Activated T-cell treated with anti-CD3 and anti-CD28 coated beads, Interleukin-2, amount 50 U/mL, for 4 hours (primary cell): ENCODE measurements at places on chromosomes 11 and 22.

GRCh38 chr11:706957-707816 is 1.2 kb downstream of the EPS8L2 start:
- no peak for DNase-seq

- no peak for DNase-seq
Measured at GRCh38 chr11:101082813-101083212, 46.8 kb downstream of the PGR start.

DNA sequence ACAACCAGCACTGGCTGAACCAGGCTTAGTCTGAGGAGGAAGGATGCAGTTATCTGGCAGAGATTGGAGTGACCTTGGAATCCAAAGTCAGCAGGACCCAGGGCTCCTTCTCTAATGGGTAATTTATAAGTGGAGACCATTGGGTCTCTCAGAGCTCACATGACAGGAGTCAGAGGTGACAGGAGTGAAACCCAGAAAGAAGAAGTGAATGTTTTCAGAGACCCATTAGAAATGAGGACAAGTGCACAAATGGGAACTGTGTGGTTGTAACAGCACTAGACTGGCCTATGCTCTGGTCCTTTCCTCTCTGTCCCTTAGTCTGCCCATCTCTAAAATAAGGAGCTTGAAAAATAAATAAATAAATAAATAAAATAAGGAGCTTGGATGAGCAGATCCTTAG is 107.4 kb downstream of the SERGEF start:
- no peak for DNase-seq

DNA sequence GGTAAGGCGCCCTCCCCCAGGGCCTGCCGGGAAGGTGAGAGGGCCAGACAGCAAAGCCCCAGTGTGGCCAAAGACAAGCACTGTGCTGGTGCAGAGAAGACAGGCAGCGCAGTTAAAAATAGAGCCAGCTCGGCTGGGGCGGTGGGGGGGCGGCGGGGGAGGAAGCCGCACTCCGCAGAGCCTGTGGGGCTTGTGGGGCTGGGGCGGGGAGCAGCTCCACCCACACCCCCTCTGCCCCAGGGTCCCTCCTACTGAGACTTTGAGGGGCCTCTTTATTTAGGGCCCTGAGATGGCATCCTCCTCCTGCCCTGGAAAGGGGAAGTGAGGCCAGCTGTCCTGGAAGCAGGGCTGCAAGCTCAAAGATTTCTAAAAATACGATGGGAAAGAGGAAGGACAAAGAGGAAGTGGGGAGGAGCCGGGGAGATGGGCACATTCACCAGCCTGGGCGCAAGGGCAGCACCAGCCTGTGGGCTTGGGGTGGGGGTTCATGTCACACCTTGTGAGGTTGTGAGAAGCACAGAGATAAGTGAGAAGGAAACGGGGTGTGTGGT is 2.6 kb downstream of the CYTH4 start:
- peak; percentile 56 for DNase-seq

GRCh38 chr11:75547617-75548058 is 14.4 kb upstream of the SERPINH1 start:
- DNase-seq: no peak

DNA sequence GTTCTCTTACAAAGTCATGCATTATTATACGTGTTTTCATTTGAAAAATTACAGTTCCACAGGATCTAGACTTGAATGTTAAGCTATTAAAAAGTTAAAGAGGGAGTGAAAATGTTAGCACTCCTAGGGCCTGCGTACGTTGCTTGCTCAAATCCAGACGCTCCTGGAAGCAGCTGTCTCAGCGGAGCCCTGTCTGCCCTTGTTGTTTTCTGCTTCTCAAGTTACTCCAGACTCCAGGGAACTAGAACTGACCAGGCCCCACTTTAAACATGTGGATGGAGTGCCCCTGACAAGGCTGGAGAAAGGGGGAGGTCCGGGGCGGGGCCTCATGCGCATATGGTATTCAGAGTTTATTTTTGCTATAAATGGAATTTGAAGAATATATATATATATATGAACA is 9.6 kb downstream of the PARVB start:
- DNase-seq: no peak

DNA sequence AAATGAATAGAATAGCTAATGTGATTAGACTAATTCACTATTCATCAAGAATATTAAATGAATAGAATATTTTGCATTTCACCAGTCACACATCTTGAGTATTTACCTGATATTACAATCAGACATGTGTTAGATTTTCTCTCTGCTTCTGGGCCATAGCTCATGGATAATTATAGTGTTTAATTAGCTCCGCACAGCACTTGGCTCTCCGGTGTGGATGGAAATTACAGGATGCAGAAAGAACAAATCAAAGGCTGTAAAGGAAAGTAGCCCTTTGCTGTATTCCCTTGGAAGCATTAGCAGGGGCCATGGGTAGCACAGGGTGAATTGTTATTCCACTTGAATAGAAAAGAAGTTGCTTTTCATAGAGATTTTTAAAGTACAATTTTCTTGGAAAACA is 320.3 kb upstream of the SORL1-AS1 start:
- DNase-seq: no peak

DNA sequence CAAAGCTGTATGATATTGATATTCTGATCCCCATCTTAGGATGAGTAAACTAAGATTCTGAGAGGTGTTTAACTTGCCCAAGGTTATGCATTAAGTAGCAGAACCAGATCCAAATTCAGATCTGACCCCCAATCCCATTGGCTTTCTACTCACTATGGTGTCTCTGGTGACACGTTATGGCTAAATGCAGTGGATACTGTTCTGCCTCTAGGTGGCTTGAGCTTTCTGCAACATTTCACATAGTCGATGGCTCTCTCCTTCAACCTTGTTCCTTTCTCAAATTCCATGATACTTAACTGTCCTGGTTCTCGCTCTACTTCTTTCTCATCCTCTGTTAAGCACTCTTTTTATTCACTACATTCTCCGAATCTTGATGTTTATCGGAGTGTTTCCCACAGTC is 9.4 kb downstream of the C11orf97 start:
- DNase-seq: no peak

DNA sequence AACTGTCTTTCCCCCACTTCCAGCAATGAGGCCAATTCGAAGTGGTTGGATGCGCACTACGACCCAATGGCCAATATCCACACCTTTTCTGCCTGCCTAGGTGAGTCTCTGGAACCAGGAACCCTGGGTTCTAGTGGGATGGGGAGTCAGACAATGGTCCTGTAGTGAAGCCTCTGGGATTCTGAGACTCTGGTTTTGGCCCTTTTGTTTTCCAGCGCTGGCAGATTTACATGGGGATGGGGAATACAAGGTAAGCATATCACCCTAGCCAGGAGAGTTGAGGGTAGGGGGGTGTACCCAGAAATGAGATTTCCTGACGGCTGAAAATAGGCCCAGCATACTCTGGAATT is 530 bp downstream of the BBS1 start:
- DNase-seq: no peak

- DNase-seq: no peak
Measured at GRCh38 chr11:68970921-68971636, 9.7 kb downstream of the MRGPRD start.

GRCh38 chr11:87908086-87908485 is 267.2 kb downstream of the RAB38 start:
- DNase-seq: no peak

GRCh38 chr11:94128291-94128745 is 323 bp upstream of the PANX1 start:
- no peak for DNase-seq

DNA sequence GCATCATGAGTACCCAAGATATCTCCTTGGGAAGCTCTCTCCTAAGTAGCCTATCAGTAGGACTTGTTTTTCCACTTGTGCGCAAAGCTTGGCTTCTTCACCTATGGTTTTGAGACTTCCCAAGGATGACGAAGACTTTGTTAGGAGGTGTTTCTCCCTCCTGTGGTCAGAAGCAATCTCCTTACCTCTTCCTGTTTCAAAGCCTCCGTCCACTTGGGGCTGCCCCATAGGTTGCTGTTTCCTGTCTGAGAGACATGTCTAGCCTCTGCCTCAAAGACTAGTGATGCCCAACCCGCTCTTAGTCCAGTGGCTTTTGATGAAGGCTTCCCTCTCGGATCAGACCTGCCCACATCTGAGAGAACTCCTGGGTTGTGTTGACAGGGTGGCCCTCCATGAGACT is 92.9 kb downstream of the TRAF6 start:
- DNase-seq: no peak

- no peak for DNase-seq
Measured at GRCh38 chr11:72070491-72070890, 9.9 kb downstream of the NUMA1 start.

- DNase-seq: no peak
Measured at GRCh38 chr22:36419177-36419911, 31.6 kb upstream of the MYH9 start.

DNA sequence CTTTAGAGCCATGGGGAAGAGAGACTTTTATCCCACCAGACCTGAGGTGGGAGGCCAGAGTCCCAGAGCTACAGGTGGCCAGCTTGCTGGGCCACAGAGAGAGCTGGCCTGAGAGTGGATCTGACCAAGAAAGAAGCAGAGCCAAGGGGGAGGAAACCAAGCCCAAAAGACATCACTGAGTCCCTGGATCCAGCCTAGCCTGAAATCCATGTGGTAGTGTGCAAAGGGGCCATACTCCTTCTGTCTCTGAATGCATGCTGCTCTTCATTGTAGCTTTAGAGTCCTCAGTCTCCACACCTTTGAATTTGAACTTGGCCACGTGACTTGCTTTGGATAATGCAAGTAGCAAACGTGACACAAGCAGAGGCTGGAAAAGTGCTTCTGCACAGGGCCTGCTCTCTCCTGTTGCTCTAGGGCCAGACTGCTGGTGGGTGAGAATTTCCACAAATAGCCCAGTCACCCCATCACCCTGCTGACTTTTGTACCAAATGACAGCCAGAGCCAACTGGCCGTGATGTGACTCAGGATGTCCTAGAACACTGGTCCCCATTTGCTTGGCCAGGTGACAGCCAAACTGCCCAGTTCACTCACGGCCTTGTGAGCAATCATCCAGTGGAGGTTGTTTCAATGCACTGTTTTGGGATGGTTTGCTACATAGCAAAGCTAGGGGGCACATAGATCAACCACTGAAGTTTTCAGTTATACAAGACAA is 93.6 kb downstream of the DHCR7 start:
- DNase-seq: no peak

GRCh38 chr11:111514216-111515031 is at the start of gene HOATZ:
TSS of gene HOATZ (plus strand) at chr11:111514778. CDS start at chr11:111514785, 7 bp downstream.
- DNase-seq: peak; percentile 5

DNA sequence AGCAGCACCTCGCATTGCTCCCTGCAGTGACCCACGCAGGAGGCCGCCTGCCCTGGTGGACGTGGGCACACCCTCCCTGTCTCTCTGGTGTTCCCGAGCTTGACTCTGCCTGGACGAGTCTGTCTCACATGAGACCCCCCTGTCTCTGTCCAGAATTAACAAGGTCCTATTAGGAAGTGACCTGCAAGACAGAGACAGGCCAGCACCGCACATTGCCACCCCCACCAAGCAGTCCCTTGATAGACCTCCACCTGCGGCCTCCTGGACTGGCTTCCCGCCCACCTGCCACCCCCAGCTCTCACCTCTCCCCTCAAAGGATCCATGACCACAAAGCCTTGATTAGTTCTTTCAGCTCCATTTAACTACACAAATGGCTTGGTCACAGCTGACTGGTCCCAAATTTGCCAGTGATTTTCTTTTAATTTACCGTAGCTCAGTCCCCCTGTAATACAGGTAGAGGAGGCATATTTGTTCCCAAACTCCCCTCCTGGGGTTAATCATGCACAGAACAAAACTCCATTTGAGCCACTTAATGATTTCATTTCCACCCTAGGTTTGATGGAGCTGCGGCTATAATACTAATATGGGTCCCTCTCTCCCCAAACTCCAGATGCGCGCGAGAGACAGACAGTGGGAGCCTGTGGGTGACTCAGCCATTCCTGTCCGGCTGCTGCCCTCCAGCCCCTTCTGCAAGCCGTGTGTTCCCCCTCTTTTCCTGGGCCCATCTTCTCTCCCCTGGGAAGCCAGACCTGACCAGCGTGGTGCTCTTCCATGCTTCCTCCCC is 11.2 kb downstream of the SPATA19 start:
- DNase-seq: no peak

- DNase-seq: no peak
Measured at GRCh38 chr11:71240865-71241691, 11.3 kb downstream of the SHANK2 start.

GRCh38 chr11:123683428-123684170 is 29.2 kb upstream of the SCN3B start:
- DNase-seq: no peak

- DNase-seq: no peak
Measured at GRCh38 chr11:58058276-58059006, 27.7 kb downstream of the OR6Q1 start.

- DNase-seq: no peak
Measured at GRCh38 chr22:44274918-44275630, 37.7 kb downstream of the SHISAL1 start.

DNA sequence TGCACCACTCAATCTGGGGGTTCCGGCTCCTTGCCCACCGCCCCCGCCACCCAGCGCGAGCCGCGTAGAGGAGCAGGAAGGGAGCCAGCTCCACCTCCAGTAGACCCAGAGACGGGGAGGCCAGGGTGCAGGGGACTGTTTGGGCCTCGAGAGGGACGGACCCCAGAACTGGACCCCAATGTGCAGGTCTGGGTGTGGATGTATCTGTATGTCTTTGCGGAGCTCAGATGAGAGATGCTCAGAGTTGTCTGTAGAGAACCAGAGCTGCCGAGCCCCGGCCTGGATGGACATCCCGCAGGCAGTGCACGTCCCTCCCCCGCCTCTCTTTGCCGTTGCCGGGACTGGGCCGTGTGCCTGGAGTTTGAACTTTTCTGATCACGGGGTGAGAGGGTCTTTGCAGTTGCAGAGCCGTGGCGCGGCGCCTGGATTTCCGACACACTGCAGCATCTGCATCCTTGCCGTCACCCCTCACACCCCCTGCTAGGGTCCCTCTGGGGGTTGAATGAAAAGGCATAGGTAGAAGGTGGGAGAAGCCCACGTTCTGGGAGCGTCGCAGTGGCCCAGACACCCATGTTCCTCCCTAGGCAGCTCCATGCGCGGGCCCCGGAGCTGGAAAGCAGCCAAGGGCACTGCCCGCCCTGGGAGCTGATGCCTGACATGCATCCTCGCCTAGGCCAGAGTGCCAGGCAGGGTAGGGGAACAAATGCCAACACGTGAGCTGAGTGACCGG is 105.2 kb downstream of the KCNQ1 start:
- no peak for DNase-seq

DNA sequence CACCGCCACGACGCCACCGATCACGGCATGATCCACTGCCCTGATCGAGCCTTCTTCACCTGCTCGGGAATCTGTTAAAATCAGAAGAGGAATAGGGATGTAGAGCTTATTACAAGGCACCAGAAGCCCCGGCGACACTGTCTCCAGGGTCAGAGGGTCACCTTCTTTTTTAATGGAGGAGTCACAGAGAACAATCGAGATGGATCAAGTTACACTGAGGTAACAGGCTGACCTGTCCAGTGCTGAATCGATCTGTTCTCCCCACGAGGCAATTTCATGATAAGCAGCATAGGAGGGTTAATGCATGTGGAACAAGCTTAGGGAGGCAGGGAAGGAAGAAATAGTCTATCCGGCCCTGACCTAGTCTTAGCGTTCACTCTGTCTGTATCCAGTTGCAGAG is 325.5 kb downstream of the CADM1 start:
- no peak for DNase-seq

DNA sequence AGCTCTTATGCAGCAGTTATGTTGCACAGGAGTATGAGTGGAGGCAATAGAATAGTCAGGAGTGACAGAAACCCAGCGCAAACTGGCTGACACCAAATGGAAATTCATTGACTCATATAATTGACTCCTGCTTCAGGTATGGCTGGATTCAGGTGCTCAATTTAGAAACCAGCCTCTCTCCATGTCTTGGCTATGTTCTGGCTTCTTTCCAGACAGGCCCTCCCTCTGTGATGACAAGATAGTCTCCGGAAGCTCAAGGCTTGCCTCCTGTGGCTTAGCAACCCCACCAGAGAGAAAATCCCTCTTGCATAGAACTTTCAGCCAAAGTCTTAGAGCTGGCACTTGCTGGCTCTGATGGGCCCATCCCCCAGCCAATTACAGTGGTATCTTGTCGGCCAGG is 28.1 kb upstream of the MN1 start:
- DNase-seq: no peak
